ENCODE measurements at places on chromosomes 12 and 14.

- DNase-seq, result peak; percentile 51
Observed at GRCh38 chr14:21308479-21309237, 28.8 kb downstream of the RPGRIP1 start.

DNA sequence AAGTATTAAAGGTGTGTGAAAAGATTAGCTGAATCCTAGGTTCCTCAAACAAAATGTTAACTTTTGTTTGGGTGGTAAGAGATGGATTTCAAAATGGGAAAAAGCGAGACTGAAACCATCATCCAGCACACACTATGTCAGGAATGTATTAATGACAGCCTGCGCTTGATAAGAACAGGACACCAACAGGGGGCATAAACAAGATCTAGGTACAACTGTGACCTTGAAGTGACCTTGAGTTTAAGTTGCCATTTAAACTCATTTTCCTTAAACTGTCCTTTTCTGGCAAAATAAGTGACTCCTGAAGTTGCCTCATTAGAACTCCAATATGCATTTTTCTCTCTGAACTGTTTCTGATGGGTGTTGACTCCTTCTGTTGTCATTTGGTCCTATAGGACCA lies 17.1 kb downstream of the PRKCH start:
- no peak for DNase-seq

GRCh38 chr14:25048170-25049016 lies 1.6 kb downstream of the STXBP6 start:
- no peak for DNase-seq

- DNase-seq, result no peak
Observed at GRCh38 chr12:98838231-98838647, 193.1 kb downstream of the APAF1 start.
